ENCODE measurements at places on chromosomes 16 and 17.

GRCh38 chr17:42460371-42460770, 1.7 kb downstream of the ATP6V0A1 start:
- DNase-seq = no peak

DNA sequence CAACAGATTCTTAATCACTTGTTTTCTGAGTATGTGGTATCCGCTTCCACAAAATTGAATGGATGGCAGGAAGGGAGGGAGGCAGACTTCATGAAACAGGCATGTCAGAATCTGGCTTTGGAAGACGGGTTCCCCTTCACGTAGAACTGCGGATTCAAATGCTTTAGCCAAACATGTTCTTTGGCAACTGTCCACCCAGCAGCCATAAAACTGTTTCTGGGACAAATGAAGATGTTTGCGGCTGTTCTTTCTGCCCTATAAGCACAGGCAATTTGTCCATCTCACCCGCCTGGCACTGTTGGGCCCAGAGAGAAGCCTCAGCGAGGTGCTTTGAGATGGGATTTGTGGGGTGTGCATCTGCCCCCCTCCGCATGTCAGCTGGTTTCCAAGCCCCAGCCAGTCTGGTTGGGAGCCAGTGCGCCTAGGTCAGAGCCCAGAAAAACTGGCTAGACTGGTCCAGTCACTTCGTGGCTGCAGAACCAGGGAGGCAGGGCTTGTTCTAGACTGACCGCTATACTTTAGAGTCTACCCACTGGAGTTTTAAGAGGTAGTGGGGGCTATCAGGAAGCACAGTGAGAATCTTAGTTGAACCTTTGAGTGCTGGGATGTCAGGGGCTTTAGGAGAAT, 6.3 kb downstream of the CRHR1 start:
- no peak for DNase-seq

DNA sequence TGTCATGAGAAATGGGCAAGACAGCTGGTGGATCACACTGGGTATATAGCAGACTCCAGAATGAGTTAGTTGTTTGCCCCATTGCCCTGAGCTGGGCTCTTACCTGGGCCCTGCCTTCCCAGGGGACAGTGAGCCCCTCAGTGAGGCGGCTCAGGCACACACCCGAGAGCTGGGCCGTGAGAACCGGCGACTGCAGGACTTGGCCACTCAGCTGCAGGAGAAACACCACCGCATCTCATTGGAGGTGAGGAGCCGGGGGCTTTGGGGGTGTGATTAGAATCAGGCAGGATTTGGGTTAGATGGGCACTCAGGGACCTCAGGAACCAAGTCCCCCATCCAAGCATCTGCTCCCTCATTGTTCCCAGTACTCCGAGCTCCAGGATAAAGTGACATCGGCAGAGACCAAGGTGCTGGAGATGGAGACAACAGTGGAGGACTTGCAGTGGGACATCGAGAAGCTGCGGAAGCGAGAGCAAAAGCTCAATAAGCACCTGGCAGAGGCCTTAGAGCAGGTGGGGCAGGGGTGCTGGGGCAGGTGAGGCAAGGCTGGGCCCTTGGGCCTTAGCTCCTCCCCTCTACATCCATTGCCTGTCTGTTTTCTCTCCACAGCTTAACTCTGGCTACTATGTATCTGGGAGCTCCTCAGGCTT, 2.8 kb downstream of the RNF40 start:
- DNase-seq = no peak

DNA sequence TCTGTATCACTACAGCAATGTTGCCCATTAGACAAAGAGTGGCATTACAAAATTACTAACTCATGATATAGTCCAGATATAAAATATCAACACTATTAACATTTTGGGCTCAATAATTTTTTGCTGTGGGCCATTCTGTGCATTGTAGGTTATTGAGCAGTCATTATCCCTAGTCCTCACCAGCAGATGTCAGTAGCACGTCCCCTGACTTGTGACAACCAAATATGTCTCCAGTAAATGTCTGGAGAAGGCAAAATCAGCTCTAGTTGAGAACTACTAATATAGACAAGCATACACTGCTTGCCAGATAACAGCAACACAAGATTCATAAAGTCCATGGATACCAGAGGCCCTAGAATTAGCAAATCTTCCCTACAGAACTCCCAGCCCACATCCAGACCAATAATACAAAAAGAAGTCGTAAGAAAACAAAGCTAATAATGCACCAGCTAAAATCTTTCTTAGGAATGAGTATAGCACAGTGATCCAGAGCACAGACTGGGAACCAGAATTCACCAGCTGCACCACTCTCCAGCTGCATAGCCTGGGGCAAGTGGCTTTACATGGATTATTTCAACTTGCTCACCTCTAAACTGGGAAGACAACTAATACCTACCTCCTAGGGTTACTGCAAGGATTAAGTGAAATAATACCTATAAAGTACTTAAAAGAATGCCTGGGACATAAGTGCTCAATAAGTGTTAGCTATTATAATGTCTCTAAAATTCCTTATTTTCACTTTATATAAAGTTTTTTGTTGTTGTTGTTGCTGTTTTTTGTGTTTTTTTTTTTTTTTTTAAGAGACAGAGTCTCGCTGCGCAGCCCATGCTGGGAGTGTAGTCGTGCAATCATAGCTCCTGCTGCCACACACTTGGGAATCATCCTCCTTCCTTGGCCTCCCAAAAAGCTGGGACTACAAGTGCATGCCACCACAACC, 23.7 kb downstream of the HELZ start:
- no peak for DNase-seq

- DNase-seq = no peak
Measured at GRCh38 chr16:85720302-85720637, 30.6 kb downstream of the C16orf74 start.

DNA sequence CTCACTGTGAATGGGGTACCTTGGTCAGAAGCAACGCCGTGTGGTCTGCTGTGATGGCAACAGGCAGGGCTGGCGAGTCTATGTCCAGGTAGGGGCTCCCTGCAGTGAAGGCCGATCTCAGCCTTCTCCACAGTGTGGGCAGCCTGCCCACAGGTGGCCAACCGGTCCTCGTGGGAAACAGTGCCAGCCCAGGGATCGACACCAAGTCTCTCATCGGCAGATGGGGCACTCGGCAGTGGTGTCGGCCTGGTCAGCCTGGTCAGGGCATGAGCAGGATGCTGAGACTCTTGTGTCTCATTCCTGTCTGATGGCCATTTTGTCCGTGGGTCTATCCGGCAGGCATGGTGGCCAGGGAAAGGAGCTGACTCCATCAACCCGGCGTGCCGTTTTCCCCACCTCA, 92.2 kb downstream of the TNFRSF13B start:
- DNase-seq = no peak

DNA sequence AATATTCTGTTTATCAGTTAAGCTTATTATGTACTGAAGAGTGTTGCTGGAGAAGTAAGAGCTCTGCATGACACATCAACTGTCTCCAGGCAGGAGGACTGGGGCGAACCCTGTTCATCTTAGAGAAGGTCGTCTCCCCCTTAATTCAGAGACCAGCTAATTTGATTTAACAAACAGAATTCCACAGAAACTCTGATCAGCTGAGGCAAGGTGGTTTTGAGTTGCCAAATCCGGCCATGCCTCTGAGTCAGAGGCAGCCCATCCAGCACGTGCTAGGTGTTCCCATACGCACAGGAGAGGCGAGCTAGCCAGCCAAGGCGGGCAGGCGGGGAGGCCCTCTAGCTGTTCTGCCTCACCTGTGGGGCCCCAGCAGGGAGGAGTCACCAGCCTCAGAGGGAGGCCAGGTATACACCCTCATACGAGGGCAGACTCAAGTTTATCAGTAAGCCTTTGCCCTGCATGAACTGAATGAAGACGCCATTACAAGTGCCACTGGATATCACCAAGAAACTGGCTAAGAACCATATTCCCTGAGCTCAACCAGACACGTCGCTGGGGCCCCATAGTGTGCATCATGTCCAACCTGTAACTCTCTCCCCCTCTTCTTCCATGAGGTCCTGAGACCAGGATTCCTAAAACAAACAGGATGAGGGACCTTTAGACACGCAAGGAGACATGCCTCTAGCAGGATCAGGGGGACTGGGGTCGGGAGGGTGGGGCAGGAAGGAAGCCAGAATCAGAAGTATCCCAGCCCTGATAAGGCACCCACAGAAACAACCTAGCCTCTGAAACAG, 25.7 kb downstream of the STAT5A start:
- DNase-seq = no peak

DNA sequence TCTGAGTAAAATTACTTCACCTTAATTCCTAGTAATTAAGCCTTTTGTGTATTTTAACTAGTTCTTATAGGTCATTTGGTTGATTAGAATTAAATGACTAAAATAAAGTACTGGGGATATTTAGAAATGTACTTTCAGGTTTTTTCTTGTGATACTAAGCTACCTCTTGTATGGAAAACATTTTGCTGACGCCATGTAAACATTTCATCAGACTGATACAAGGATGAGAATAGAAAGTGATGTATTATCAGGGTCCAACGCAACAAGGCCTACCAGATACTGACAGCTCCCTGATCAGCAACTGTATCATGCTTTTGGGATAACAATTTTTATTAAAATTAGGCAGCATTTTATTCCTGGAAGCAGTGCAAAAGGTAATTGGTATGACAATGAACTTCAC, 1.7 kb downstream of the SMARCE1 start:
- no peak for DNase-seq

GRCh38 chr17:74443516-74444296, 11.8 kb downstream of the GPRC5C start:
- DNase-seq = no peak

GRCh38 chr16:78331731-78332130, 232.3 kb downstream of the WWOX start:
- DNase-seq = no peak
